ENCODE measurements at places on chromosomes 12 and 14.

DNA sequence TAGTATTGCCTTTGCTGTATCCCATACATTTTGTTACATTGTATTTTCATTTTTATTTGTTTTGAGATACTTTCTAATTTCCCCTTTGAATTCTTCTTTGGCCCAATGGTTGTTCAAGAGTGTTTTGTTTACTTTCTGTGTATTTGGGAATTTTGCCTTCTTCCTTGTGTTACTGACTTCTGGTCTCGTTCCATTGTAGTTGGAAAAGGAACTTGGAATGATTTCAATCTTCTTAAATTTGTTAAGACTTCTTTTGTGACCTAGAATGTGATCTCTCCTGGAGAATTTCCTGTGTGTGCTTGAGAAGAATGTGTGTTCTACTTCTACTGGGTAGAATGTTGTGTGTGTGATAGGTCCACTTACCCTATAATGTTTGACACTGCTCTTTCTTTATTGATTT, 304.4 kb upstream of the RTL1 start:
- DNase-seq = no peak

- no peak for DNase-seq
Observed at GRCh38 chr12:45703942-45704341, 25.6 kb upstream of the ARID2 start.

- no peak for DNase-seq
Observed at GRCh38 chr12:122081697-122082221, 3.2 kb downstream of the MLXIP start.

GRCh38 chr12:102753802-102754201, 163.2 kb downstream of the PAH start:
- DNase-seq = no peak

DNA sequence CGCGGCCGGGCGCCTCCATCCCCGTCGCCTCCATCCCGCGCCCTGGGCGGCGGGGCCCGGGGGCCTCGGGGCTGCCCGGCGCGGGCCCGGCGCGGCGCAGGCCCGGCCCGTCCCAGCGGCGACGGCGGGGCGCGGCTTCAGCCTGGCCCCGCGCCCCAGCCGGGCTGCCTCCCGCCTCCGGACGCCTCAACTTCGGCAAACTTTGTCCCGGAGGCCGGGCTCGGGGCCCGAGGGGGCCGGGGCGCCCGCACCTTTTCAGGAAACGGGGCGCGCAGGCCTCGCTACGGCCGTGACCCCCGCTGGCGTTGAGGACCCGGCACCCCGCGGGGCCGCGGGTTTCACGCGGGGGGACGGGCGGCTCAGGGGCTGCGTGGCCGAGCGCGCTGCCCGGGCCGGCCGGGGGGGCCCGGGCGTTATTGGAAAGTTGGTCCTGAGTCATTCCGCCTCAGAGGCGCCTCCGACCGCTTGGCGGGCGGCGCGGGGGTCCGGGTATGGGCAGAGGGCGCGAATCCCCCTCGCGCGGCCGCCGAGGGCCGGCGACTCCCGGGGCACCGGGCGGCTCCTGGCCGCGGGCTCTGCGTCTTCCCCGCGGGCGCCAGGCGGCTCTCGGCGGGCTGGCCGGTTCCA, 575 bp downstream of the TRAF3 start:
- DNase-seq = no peak

- DNase-seq = no peak
Observed at GRCh38 chr14:94682061-94682516, 69.9 kb downstream of the SERPINA3 start.

DNA sequence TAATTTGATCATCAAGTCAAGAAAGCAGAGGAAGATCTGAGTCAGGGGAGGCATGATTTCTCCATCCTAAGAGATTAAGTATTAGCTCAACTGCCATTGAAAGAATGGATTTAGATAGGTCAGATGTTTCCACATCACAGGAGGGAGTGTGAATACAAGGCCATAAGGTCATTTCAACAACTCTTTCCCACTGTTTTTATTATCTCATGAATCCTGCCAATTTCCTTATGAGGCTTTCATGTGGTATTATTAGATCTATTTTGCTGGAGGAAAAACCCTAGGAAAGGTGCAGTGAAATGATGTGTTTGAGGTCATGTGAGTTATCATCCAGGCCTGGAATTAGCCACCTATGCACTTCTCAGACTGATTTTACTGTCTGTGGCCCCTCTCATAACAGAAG, 269.0 kb downstream of the NOVA1 start:
- DNase-seq = no peak

DNA sequence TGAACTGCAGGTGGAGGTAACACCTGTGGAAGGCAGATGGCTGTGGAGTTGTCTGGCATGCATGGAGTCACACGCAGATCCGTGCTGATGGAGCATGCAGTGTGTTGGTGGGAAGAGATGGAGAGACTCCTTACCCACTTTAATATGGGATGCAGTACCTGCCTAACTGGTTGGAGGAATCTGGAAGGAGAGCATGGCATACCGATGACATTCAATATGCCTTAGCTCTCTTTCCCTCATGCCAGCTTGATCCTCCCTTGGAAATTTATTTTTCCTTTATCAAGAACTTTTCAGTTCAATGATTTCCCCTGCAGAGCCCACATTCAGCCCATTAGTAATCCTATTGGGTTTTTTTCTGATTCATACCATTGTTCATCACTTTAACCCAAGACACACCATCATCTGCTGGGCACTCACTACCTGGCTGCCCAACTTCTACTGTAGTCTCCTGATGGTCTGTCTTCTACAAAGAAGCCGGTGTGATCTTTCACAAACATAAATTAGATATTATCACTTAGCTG, 25.9 kb upstream of the NR2C1 start:
- DNase-seq = no peak

GRCh38 chr12:4143896-4144295, 129.7 kb upstream of the CCND2 start:
- no peak for DNase-seq

GRCh38 chr12:53180931-53181645, 363 bp upstream of the CSAD start:
- DNase-seq = no peak

- DNase-seq = no peak
Observed at GRCh38 chr14:96754162-96754844, 42.9 kb upstream of the VRK1 start.

DNA sequence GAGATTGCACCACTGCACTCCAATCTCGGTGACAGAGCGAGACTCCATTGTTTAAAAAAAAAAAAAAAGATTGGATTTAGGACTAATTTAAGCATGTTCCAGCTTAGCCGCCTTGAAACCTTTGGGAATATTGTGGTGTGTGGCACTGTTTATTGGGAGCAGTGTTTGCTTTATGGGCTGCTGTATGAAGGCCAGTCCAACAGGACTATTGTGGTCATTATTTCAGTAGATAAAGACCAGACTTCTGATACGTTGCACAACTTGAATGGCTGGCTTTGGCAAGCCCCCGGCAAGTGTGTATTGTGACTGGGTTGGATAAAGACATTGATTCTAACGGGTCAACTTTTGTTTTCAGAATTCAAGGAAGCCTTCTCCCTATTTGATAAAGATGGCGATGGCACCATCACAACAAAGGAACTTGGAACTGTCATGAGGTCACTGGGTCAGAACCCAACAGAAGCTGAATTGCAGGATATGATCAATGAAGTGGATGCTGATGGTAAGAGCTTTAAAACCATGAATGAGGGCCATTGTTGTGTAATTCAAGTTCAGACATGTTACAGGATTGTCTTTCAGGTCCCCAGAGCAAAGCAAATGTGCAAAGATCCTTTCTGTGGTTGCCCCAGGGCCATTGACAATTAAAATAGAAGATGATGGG, 4.2 kb downstream of the CALM1 start:
- DNase-seq = no peak

GRCh38 chr12:112868459-112869041, 38.2 kb upstream of the OAS1 start:
- no peak for DNase-seq

GRCh38 chr12:119902084-119902509, 25.0 kb upstream of the CIT start:
- DNase-seq = no peak

DNA sequence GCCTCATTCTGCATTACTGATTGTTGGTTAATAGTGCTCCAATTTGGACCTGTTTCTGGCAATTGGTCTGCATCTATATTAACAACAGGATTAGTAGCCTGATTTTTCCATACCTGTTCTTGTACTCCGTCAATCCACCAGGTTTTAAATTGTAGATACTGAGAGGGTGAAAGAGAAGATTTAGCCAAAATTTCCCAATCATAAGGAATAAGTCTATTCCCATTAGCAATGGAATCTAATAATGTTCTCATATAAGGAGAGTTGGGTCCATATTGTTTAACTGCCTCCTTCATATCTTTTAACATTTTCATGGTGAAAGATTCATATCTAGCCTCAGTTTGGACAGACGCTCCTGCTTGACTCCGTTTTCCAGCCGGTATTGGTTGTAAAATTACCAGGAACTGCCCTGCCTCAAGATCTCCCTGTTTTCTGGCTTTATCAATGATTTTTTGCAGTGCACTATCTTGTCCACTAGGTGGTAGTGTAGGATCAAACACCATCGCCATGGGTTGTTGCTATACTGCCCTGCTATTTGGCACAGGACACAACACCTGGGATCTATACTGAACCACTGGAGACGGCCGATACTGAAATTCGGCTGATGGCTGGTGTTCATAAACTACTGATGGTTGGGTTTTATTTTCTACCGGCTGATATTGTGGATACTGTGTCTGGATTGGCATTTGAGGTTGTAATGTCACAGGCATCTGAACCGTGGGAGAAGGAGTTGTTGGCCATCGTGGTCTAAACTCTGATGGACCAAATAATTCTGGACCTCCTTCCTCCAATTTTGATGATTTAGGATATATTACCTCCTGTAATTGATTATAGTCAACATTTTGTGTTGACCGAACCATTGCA, 25.2 kb downstream of the DHRS4L2 start:
- no peak for DNase-seq

GRCh38 chr12:32826807-32827412, 69.7 kb downstream of the PKP2 start:
- no peak for DNase-seq

DNA sequence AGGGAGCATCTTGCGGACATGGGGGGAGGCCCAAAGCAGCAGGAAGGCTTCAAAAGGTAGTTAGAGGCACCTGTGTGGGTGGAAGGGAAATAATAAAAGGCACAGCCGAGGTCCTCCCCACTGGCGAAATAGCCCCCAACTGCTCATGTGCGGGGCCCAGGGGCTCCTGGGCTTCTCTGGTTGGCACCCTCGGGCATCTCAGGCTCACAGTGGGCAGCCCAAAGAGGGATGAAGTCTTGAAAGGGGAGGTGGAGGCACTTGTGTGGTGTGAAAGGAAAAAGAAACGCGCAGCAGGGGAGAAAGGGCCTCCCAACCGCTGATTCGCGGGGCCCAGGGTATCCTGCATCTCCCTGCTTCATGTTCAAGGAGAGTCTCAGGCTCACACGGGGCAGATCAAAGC, 579.4 kb downstream of the ALG10 start:
- no peak for DNase-seq

DNA sequence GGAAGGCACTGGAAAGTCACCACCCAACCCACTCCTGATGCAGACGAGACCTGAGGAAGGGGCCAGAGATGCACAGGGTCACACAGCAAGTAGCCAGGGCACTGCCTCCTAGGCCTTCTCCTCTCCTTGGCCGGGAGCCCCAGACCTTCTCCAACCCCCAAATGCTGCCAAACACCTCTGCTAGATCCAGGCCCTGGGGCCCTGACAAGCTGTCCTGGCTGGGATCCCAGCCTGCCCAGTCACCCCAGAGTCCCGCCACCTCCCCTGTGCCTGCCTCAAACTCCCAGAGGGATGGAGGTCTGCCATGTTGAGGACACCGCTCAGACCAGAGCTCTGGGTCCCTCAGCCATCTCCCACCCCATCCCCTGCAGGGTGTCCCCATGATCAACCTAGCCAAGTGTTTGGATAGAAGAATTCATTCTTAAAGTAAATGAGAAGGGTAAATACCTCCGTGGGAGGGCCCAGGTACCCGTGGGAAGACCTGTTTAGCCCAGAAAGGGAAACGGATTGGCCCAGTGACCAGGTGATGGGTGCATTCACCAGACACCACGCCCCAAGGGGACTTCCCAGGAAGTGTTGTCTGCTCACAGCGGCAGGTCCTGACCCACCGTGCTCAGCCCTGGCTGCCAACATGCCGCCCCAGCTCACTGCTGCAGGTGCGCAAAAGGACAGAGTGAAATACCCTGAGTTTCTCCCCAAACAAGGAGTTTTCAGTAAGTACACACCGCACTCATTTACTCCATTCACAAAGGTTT, 4.6 kb upstream of the DIO3 start:
- no peak for DNase-seq

- no peak for DNase-seq
Observed at GRCh38 chr12:130335517-130336392, 1.9 kb upstream of the PIWIL1 start.

DNA sequence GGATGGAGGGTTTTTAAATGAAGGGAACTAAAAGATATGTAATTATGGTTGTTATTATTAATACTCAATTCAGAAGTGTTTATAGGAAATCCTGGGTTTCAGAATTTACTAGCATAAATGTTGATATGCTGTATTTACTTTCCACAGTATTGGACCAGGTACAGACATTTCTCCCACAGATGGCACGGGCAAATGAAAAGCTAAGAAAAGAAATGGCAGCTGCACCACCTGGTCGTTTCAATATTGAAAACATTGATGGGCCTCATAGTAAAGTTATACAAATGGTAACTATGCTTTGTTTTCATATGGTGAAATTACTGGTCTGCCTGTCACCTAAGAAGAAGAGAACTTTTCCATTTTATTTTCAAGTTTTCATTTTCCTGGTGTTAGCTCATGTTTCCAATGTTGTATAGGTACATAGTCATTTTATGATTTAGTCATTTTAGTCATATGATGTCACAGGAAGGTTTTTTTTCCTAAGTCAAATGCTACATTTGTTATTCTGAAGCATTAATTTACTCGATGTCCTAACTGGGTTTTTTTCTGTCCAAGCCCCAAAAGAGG, 5.5 kb downstream of the NOPCHAP1 start:
- no peak for DNase-seq
